GM23248 (cell line): ENCODE measurements at places on chromosomes 5 and 9.

- no peak for DNase-seq
Observed at GRCh38 chr5:176381979-176382378, 6.4 kb downstream of the NOP16 start.

GRCh38 chr9:91477106-91477505 lies 53.5 kb upstream of the NFIL3 start:
- DNase-seq: no peak

DNA sequence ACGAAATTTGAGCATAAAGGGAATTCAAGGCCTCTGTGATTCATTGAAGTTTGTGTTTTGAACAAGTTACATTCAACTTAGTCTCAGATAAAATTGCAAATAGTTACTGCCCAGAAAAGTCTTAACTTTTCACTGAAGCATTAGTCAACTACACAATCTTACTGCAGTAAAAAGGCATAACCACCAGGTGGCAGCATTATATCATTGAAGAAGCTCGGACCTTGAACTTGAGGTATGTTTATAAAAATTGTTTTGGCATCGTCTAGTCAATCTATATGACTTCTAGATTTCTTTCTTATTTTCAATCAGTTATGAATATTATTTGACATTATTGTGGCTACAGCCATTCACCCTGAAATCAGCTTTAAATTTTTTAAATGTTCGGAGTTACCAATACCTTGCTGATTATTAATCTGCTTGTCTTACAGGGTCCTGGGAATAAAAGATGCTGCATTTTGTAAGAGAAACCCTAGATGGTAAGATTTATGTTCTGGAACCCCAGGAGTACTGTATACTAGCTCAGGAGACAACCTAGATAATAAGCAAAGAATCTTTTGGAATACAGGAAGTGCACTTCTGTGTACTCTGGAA lies 83.9 kb upstream of the GRAMD2B start:
- DNase-seq: peak; percentile 79

DNA sequence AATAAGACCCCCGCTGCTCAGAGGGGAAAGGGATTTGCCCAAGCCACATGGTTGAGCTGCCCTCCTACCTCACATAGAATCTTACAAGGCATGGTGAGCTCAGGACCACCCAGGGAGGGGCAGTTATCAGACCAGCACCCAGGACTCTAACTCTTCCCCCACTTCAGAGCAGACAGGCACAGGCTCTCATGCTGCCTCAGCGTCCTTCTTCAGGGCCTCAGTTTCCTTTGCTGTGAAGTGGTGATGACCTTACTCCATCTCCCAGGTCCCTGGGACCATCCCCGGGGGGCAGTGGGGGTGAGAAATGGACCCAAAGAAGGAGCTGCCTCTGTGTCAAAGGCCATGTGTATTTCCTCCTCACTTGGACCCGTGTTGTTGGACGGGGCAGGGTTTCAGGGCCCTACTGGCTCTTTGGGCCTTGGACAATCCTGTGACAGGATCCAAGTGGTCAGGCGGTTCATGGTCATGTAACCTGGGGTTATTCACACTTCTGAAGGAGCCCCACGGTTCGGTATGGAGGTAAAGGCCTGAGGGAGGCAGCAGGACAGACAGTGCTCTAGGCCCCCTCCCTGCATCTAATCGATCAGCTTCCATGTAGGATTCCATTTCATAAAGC lies 31.7 kb upstream of the CSF1R start:
- DNase-seq: no peak

DNA sequence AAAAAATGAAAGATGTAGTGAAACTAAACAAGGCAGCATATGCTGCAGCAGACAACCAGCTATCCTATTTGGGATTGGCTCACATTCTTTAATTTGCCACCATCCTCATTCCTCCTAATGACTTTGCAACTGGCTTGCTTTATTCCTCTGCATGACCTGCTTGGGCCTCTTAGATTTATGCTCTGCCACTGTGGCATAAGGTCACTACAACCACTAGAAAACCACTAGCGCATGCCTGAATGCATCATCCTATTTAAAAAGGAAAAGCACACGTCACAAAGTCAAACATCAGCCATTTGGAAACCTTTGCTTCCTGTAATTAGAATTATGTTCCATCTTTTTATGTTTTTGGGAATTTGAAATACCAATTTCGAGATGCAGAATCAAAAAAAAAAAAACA lies 40.8 kb upstream of the CCDC152 start:
- peak; percentile 9 for DNase-seq

- no peak for DNase-seq
Observed at GRCh38 chr9:89428901-89429890, 68.7 kb downstream of the SEMA4D start.
